ENCODE measurements at places on chromosomes 4 and X.
A peak's percentile ranks its signal among the peaks of the same experiment; 100 is the strongest.

- no peak for DNase-seq
These were observed 171.8 kb downstream of the TLL1 start for GRCh38 chr4:166044871-166045270.

GRCh38 chr4:5700459-5700858, 7.9 kb downstream of the EVC2 start:
- DNase-seq = no peak

GRCh38 chrX:31397119-31397518, 325.3 kb upstream of the FTHL17 start:
- DNase-seq = no peak

- no peak for DNase-seq
These were observed 3.6 kb upstream of the CENPE start for GRCh38 chr4:103201724-103202123.

DNA sequence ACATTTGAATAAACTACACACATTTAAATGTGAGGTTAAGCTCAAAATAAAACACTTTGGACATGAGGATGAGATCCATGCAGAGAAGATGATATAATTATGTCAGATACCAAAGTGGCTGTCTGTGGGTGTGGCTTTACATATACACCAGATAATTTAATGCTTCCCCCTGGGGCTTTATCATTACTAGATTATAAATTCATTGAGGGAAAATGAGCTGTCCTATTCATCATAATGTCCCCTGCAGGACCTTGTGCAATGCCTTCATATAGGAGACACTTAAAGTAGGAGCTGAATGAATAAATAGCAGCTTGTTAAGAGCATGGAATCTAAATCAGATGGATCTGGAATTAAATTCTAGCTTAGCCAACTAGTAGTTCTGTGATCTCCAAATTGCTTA, 49.7 kb downstream of the OTC start:
- no peak for DNase-seq

DNA sequence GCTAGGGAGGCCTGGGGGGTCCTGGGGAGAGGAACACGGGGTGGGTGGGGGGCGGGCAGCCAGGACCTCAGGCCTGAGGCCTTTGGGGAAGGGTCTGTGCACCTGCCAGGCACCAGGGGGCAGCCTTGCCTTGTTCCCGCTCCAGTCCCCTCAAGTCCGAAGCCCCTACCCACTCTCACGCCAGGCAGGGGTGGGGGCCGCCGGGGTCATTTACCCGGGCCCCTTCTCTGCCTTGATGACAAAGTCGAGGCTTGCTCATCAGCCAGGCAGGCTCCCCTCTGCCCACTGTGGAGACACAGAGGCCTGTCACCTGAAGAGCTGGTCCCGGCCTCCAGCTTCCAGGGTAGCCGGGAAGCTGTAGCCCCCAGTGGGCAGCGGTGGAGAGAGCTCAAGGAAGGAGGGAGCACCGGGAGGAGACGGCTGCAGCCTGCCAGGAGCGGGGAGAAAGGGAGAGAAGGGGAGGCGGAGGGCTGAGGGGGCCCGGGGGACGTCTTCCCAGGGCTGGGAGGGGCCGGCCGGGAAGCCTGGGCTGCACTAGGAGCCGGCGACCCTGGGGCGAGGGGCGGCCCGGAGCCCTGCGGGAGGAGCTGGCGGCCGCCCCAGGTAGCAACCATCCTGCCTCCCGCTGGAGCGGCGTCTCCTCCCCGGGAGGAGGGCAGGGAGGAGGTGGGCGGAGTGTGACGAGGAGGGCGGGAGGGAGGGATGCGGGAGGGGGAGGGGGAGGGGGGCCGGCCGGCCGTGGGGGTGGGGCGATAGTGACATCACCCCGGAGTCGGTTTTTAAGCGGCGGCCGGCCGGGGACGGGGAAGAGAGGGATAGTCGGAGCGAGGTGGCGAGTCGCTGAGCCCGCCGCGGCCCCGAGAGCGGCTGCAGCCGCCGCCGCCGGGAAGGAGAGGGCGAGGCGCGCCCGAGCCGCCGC, at the start of gene SLC6A8:
TSS of gene SLC6A8 (plus strand) at position 806 of the 919 bp plus-strand sequence. CDS start 649 bp downstream, outside the sequence.
- DNase-seq = peak; percentile 23

GRCh38 chr4:156560701-156561100, 410.9 kb downstream of the PDGFC start:
- DNase-seq = no peak

DNA sequence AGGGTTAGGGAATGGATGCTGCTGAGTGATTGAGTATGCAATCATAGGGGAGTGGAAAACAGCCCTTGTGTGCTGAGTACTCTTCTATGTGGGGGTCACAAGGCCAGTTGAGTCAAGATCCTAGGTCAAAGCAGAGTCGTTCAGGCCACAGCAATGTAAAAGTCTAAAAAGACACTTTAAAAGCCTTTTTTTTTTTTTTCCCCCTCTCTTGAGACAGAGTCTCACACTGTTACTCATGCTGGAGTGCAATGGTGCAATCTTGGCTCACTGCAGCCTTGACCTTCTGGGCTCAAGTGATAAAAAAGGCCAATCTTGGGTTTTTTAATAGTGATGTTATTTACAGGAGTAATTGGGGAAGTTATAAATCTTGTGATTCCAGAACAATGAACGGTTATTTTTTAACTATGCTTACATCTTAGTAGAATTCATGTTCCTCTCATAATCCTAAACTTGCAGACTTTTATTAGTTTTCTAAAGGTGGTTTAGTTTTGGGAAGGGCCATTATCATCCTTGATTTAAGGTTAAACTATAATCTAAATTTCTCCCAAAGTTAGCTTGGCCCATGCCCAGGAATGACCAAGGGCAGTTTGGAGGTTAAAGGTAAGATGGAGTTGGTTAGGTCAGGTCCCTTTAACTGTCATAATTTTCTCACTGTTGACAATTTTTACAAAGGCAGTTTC, 82.2 kb upstream of the BMP2K start:
- no peak for DNase-seq

DNA sequence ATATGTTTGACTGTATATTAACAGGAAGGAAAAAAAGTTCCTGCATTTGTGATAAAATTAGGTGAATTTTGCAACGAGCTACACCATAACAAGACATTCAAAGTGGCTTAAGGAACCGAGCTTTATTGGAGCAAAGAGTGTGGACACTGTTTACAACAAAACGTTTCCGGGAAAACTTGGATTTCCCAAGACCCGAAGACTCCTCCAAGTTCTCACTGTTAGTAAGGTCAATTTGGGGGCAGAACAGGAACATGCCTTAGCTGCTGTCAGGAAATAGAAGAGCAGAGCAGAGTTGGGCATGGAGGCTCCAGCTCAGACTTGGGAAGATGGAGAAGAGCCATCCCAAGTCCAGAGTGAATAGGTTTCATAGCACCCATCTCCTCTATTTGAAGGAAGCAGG, 16.5 kb downstream of the ADH6 start:
- no peak for DNase-seq

- no peak for DNase-seq
These were observed 57.6 kb upstream of the PRKG2 start for GRCh38 chr4:81272671-81273070.

DNA sequence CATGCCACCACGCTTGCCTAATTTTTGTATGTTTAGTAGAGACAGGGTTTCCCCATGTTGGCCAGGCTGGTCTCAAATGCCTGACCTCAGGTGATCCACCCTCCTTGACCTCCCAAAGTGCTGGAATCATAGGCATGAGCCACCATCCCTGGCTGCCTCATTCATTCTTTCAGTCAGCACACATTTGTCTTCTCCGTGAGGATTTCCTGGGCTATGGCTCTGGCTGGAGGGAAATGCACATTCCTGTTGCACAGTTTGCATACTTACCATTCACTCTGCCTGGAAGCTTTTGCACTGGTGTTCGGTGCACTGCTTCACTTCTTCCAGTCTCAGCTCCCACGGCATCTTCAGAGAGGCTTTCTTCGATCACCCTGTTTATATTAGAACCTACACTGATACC, 267.8 kb downstream of the STIM2 start:
- DNase-seq = no peak

DNA sequence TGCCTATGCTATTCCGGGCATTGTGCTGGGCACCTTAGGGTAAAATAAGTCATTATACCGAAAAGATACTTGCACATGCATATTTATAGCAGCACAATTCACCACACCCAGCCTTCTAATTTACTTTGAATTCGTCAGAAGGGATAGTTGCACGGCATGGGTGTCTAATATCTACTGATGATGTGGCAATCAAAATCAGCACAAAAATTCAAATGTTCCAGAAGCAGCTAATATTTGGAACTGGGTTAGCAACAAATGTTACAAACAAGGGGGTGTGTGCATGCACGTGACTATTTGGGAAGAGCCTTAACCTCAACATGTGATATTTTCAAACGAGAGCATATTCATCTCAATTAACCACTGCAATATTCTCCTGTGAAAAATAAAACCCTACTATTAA, 79.7 kb upstream of the PRSS48 start:
- DNase-seq = no peak

GRCh38 chr4:5357870-5358269, 306.6 kb downstream of the STK32B start:
- DNase-seq = no peak

DNA sequence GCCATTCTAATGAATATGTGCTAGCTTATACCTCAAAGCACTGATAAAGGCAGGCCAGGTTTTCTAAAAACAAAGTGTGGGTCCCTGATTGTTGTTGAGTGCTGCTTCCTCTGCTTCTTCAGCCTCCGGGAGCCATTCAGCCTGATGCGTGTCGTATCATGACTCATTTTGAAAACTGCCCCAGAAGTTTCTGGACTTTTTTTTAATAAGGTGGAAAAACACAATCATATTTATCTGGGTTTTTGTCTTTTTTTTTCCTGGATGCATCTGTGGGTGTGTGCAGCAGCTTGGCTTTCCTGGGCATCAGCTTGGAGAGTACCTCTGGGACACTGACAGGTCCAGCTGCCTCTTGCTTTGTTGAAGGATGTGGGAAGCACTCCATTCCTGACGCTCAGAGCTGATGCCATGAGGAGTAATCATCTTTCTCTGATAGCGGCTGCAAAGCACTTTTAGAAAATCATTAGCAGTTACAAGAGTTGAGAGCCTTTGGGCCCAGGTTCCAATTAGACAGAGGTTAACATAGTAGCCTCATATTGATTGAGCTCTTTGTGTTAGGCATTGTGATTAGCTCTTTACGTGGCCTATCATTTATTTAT, 66.9 kb downstream of the PARM1 start:
- no peak for DNase-seq

DNA sequence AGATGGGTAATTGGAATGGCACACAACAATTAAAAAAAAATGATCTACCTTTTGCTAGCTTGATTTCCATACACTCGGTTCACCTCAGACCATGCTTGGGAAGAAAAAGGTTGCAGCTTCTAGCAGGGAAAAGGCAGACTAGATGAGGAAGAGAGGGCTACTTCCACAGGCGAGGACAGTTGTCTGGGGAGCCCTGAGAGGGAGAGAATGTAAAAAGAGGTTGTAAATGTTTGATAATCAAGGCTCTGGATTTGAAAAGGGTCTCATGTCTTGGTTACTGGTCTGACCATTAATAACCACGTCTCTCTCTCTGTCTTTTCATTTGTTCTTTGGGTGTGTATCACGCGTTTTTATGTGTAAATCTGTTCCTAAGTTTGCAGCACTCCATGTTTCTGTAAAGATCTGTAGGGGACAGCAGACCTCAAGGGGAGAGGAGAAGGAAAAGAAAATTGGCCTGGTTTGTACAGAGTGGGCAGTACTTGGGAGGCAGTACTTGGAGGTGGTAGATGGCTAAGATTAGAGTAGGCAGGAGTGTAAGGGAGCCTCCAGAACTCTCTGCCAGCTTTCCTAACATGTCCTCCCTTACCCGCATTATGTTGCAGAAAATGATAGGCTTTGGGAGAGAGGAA, 750 bp downstream of the ARMCX5 start:
- DNase-seq = no peak

GRCh38 chr4:159983082-159983481, 880.2 kb downstream of the RAPGEF2 start:
- no peak for DNase-seq

- no peak for DNase-seq
These were observed 1202.1 kb downstream of the ADGRL3 start for GRCh38 chr4:62402088-62402806.

All from T-helper 1 cell (primary cell).